COLO829 (cell line): ENCODE measurements at places on chromosomes 6 and 20.

DNA sequence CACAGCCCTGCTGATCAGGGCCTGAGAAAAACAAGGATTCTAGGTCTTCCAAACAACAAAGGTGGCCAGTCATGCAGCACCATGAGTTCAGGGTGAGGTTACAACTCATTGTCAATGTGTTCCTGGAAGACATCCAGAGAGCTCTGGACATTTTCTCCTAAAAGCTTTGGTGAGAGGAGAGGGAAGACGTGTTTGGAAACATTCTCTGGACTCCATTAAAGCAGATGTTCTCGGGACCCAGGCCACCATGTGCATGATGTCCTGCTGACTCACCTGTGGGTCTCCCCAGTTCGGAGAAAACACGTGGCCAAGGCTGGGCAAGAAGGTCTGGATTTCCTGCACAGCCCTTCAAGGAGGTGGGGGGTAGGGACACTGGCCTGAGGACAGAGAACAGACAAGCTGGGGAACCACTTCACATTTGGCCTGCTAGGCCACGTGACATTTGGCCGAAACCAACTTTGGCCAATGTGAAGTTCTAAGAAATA lies 61.6 kb downstream of the KCNB1 start:
- no peak for DNase-seq

DNA sequence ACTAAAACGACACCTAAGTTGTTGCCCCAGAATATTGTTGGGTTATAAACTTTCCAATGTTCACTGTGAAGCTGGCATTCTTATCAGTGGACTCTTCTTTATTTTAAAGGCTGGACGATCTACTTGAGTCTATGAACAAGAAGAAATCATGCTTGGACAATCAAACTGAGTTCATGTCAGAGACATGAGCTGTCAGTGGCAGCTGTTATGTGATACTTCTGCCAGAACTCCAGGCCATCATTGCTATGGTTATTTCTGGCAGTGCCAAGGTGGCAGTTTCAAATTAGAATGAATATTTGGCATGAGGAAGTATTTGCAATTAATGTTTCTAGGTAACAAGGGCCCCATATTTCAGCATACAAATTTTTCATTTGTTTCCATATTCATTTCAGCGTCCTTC lies 417.3 kb downstream of the LMBRD1 start:
- DNase-seq: no peak

- DNase-seq: no peak
These were observed 60.2 kb downstream of the SLC22A23 start for GRCh38 chr6:3396503-3397180.

DNA sequence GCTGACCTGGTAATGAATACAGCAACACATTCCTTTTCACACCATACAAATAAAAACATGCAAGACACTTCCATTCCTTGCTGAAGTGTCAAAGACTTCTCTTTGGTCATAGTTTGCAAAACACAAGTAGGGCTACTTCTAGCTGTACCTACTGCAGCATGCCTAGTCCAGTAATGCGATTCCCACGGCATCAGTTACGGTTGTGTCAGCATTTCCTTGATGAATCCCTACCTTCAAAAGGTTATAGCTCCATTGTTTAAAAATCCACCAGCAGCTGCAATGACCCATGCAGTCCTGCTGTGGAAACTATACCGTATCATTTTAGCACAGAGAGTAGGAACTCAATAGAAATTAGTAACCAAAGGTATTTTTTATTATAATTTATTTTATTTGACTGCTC lies 1371.5 kb downstream of the EPHA7 start:
- DNase-seq: no peak

- no peak for DNase-seq
These were observed 71.8 kb downstream of the ASCC3 start for GRCh38 chr6:100809346-100809745.

DNA sequence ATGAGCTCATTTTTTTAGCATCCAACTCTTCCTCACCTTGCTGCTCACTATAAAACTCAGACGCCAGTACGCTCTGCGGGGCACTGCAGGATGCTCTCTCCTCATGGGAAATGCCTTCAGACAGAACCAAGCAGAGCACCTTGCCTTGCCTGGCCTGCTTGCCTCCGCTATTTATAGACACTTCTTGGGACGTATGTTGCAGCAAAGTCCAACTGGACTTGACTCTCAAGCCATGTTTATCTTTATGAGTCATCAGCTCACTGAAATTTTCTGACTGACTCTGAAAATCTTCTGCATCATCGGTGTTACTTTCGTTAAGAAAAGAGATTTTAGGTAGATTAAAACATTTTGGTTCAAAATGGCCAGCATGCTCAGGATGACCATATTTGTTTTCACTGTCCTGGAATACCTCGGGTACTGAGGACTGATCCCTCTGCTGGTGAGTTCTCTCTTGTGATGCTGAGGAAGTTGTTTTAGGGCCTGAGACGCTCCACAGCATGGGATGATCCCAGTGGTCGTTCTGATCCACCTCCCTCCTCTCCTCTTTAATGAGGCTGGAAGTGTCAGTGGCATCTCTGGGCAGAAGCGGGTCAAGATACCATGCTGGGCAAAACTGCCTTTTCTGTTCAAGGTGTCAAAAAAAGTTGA lies 204.5 kb downstream of the KIF16B start:
- DNase-seq: no peak

DNA sequence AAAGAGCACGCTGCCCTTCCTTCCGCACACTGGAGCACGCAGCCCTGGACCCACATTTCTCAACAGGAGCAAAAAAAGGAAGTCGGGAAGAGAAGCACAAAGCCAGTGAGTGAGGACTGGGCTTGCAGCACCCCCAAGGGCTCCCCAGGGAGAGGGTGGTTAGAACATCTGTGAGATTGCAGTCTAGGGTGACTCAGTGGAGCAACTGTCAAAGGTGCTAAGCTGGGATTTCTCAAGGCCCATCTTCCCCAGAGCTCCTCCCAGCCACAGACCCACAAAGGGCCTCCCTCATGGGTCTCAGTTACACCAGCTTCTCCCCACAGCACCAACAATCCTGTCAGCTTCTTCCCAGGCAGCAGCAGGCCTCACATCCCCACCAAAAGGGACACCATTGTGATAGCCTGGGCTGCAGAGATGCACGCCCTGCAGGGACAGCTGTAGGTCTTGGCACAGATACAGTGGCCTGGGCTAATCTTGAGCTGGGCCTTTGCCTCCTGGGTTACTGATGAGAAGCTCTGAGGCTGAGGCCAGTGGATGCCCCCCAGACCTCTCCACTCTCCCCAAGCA lies 39.6 kb upstream of the CD93 start:
- no peak for DNase-seq

- DNase-seq: no peak
These were observed 37.3 kb downstream of the HDDC2 start for GRCh38 chr6:125264476-125264875.

GRCh38 chr6:150478656-150479545 lies 110.1 kb downstream of the IYD start:
- no peak for DNase-seq

- DNase-seq: no peak
These were observed 1.5 kb upstream of the CPNE5 start for GRCh38 chr6:36840432-36841403.

- DNase-seq: no peak
These were observed 4.2 kb upstream of the TBX18 start for GRCh38 chr6:84768442-84769174.

DNA sequence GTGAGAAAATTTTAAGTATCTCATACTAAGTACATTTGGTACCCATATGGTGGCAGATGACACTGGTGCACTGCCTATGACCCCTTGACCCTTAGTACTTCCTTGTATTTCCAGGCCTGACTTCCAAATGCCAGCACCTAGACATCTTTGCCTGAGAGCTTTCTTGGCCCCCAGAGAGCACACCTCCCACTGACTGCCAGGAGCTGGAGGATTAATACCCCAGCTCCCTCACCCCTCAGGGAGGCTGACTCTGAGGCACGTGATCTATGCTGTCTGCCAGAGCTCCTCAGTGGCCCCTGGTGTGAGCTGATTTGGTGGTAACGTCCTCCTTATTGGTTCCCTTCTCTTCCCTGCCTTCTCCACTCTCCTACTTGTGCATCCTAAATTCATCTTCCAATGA lies 38.0 kb downstream of the BFSP1 start:
- DNase-seq: no peak

DNA sequence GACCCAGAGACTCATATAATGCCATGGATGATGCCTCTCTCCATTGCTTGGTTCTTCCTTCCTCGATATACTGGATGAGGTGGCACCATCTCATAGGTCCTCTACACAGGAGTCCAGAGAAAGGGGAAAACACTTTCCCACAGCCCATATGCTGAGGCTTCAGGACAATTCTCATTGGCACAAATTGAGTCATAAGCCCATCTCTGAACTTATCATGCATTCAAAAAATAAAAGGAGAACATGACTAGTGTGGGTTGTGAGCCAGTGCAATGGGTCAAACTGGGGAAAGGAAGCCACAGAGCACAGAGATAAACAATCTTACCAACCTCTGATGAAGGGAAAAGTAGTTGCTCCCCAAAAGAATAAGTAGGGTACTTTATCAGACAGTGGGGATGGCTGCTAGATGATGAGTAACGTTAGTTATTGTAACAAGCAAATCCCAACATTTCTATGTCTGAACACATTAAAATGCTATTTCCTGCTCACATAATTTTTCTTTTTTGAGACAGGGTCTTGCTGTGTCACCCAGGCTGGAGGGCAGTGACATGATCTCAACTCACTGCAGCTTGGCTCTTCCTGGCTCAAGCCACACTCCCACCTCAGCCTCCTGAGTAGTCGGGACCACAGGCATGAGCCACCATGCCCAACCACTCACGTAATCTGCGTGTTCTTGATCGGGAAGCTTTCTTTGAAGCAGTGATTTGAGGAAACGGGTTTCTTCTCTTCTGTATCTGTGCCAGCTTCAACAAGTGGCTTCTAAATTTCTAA lies 27.0 kb downstream of the SOD2 start:
- DNase-seq: no peak

DNA sequence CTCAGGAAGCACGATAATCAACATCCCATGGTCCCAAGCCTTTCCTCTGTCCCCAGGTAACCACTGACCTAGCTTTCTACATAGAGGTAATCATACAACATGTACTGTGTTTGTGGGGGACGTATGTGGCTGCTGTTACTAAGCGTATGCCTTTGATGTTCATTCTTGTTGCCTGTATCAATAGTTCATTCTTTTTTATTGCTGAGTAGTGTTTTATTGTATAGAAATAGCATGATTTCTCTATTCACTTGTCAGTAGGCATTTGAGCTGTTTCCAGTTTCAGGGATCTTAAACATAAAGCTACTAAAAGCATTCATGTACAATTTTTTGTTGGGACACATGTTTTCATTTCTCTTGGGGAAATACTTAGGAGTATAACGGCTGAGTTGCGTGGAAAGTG lies 185.4 kb downstream of the PACRG start:
- DNase-seq: no peak

- no peak for DNase-seq
These were observed 46.8 kb upstream of the CDH22 start for GRCh38 chr20:46354920-46355654.

DNA sequence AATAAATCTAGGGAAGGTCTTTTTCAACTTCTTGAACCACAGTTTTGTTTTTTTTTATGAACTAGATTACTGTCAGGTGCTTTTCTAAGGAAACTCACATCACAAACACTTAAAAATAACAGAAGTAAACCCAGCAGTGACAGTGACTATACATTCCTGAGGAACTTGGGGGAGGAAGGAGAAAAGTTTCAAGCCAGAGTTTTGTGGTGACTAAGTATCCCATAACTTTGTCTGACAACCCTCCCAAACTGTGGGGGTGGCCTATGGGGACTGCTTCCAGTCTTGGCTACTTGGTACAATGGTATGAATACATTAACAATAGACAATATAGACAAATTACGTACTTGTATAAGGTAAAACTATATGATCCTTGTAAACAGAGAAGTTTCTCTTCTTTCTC lies 202.5 kb upstream of the MAN1A1 start:
- DNase-seq: no peak

- DNase-seq: peak; percentile 53
These were observed 31.1 kb downstream of the ARID1B start for GRCh38 chr6:156808287-156808686.

GRCh38 chr6:81455641-81456040 lies 296.8 kb downstream of the TENT5A start:
- no peak for DNase-seq

DNA sequence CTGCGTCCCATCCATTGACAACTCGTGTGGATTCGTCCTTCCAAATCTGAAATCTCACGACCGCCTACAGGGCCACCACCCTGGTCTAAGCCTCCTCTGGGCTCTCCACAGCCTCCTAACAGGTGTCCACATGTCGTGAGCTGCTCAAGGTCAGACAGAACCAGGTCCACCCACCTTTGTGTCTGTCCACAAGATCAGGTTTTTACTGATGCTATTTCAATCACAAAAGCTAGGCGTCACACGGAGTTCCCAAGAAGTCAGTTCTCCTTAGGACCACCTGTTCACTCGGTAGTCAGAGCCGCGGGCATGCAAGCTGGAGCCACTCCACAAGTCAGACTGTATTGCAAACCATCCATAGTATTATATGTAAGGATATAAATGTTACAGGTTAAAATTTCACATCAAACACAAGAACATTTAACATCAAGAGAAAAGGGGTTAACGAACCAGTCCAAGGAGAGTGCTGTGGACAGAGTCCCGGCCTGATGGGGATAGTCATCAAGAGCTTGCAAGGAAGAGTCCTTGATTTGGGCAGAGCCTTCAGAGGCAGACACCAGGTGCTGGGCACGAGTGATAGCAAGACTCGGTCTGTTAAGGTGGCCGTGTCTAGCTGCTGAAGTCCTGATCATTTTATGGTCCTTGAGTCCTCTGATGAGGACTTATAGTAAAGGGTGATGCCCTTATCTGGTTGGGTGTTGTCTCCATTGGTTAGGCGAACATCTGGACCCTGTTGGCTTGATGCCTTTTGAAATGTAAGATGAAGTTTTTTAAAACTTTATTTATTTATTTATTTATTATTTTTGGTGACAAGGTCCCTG lies 731 bp upstream of the DNPH1 start:
- no peak for DNase-seq

DNA sequence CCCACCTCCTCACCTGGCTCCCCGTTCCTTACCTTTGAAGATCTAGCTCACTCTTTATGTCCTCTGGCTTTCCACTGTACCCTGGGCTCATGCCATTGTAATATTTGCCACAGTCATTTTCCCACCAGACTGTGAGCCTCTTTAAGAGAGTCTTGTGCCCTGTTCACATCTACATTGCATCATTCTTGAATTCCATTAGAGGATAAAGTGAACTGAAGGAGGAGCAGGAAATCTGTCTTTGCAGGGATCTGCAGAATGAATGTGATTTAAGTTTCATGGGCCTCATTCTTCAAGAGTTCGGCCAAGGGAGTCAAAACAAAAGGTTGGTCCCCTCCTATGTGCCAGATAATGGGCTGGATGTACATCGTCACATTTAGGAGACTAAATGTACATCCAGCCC lies 272.6 kb upstream of the CITED2 start:
- no peak for DNase-seq

GRCh38 chr6:44061375-44062104 lies 65.7 kb downstream of the MRPL14 start:
- no peak for DNase-seq

GRCh38 chr6:145015739-145016558 lies 719.4 kb downstream of the EPM2A start:
- DNase-seq: peak; percentile 56

- no peak for DNase-seq
These were observed 803.7 kb downstream of the GRIK2 start for GRCh38 chr6:102197211-102197610.

- no peak for DNase-seq
These were observed 300.5 kb downstream of the KCNQ5 start for GRCh38 chr6:72922401-72922800.
